Ascending aorta (tissue), 2 donors: ENCODE measurements at places on chromosomes 3 and 15. TPM values are rescaled to one million over a fixed set of nuclear protein-coding genes. Genes with fewer than 3 reads are reported as not detected.

DNA sequence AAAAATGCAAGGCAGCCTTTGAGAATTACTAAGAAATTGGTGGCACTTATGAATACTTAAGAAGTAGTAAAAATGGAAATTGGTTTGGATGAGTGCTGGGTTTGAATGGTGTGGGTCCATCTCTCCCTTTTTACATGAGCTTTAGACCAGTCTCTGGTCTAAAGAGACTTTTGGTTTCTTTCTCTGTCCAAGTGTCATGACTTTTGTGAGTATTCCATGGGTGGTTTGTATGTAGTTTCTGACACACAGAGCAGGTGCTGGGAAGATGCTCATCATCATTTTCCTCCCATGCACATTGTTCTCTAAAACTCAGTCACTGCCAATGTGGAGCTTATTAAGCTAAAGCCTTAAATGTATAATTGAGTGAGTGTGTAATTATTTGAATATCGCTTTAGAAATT lies 63.5 kb downstream of the KAT2B start:
- no peak for DNase-seq

DNA sequence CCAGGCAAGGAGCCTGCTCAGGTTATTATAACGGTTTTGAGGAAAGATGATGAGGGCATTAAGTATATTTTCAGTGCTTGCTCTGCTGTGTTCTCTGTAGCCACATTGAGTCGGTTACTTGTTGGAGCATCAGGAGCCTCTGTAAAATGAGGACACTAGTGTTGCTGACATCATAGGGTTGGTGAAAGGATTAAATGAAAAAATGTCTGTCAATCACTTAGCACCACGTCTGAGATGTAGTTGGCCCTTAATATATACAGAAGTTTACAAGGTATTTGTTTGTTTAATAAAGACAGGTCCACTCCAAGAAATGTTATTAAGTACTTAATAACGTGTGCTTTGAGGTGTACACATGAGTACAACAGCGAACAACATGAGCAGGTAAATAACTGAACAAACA lies 735 bp upstream of the SLC25A26 start:
- no peak for DNase-seq

CFAP91 gene
- total RNA-seq: 3.5 TPM

DNA sequence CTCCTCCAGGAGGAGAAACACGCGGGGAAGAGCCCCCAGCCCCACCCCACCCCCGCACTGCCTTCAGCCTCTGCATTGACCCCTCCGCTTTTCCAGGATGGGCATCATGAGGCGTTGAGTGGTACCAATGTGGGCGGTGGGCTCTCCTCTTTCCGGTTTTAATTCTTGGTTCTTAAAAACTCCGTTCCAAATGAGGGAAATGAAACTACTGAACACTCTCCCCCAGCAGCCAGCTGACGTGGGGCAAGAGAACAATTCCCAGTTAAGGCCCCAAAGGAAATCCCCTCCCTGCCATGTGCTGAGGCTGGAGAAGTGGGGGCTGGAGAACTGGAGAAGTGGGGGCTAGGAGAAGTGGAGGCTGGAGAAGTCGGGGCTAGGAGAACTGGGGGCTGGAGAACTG lies 5.3 kb upstream of the NRROS start:
- no peak for DNase-seq

DNA sequence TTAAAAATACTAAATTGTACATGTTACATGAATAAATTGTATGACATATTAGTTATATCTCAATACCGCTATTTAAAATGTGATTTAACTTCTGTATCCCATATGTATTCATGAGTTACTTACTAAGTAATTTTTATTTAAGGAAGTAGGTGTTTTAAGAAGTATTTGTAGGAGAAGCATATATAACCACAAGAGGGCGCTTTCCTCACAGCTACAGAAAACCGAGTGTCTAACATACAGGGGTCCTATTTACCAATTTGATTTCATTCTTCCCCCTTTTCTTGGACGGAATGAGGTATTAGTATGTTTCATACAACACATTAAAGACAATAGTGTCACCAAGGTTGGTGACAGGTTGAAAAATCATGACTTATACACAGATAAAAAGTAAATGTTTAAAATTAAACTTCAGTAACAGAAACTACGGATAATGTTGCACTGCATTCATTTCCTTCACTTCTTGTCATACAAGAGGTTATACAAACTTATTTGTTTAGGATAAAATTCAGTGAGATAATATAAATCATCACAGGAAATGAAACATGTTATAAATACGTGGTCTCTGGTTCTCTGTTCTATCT lies 253.6 kb downstream of the MAGI1 start:
- no peak for DNase-seq

KLHDC8B gene
- 57.5 TPM for total RNA-seq

COL6A6 gene
- not detected for total RNA-seq

PRICKLE2 gene
- total RNA-seq: 24.7 TPM

DNA sequence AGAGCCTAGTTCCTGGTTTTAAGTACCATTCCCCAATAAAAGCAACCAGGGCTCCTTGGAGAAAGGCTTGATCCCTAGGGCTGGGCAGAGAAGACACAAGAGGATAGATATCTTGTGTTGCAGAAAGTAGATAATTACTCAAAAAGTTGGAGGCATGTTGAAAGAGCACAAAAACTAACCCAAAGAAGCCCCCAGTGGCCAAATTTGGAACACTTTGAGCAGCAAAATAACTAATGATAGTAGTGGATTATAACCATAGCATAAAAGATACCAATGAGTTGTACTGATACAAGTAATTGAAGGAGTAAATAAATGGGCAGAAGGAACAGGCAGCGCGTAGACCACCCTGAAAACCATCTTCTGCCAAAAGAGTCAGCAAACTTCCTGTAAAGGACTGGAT lies 12.0 kb downstream of the EXOSC7 start:
- DNase-seq: no peak

DNA sequence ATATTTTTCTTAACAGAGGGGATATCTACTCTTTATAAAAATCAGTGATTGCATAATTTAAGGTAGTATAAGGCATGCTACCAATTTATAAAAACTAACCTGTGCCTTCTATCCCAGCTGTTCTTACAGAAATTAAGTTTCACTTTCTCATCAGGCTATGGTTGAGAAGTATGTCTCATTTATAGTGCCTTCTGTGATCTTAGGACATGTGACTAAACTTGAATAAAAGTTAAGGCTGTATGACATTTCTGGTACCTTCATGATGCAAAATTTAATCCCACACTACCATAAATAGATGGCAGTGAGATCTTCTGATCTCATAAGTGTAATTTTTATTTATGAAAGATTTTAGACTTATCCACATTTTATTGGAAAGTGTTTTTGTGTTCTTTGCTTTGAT lies 12.6 kb downstream of the TIPARP start:
- DNase-seq: no peak

- no peak for DNase-seq
These were observed 126.6 kb upstream of the ZBED2 start for GRCh38 chr3:111721747-111722146.

DNA sequence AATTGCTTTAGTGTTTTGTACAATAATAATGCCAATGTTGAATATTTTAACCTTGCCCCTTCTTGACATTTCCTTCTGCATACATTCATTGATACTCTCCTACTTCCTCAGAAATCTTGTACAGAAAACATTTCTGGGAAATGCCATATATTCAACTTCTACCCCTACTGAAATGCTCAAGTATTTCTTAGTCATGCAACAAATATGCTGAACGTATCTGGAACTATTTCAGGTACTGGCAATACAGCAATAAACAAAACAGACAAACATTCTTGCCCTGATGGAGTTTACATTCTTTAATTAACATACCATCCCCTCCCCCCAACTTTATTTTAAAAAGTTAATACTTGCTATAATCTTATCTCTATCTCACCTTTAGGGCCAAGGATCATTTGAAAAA lies 147.2 kb downstream of the STAG1 start:
- no peak for DNase-seq

GRCh38 chr3:187919048-187919447 lies 173.8 kb upstream of the BCL6 start:
- DNase-seq: no peak

DNA sequence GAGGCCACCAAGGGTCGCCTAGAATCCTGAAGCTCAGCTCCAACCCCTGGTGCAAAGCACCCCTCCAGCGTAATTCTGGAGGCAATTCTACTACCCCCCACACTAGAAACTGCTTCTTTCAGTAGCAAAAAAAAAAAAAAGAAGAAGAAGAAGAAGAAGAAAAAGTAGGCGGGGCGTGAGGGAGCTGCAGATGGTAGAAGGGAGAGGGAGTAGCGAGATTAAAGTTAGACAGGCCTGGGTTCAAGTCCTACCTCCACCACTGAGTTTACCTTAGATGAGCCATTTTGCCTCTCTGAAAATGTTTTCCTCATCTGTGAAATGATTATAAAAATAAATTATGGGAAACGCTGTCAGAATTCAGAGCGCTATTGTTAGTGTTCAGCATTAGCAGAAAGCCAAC lies 913 bp downstream of the FAM174B start:
- DNase-seq: no peak

DNA sequence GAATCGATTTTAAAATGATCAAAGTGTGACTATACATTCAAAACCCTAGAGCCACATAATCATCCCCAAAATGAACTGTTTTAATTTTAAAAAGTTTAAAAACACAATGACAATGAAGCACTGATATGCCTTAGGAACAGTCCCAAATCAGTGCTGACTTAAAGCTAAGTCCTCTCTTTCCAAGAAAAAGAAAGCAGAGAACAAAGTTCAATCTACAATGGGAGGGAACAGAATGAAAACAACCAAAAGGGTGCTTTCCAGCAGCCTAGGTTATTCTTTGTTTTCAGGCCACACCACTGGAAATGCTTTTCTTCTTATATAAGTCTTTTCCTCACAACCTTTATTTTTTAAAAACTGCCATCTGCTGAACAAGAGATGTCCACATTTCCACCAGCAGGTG lies 7.2 kb upstream of the STIMATE start:
- DNase-seq: no peak

DNA sequence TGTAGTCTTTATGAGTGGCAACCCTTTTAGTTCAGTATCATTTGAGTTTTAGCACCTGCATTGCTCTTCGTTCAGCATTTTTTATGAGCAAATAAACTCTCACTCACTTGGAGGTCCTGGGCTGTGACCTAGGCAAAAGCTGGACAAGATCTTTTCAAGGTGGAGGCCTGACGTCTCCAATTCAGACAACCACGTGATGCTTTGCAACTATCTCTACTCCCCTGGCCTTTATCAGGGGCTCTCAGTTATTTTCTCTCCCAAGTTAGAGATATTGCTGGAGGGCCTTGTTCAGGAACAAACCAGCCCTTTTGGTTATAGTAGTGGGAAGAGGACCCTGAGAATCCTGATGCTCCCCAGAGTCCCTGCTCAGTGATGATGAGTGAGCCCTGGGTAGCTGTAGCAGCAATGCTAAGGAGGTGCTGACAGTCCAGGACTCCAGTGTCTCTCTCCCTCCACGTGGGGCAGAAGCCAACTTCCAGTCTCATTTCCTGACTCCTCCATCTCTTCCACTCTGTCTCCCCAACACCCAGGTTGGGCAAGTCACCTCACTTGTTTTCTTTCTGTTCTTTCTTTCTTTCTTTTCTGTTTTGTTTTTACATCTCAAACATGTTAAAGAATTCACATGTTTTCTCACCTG lies 30.4 kb downstream of the HAPLN3 start:
- no peak for DNase-seq

GRCh38 chr3:84194029-84194428 lies 764.8 kb upstream of the CADM2 start:
- DNase-seq: no peak

- peak; percentile 30 for DNase-seq
These were observed 44.8 kb upstream of the RNU6-1 start for GRCh38 chr15:67884514-67885174.
